ENCODE measurements at places on chromosomes 16 and 17.

- peak; percentile 10 for DNase-seq
Observed at GRCh38 chr17:75271955-75272847, 1.2 kb upstream of the MIF4GD start.

- no peak for DNase-seq
Observed at GRCh38 chr16:55480228-55480655, 1.2 kb downstream of the MMP2 start.

GRCh38 chr16:82535262-82535661 lies 91.5 kb upstream of the CDH13 start:
- DNase-seq = no peak

GRCh38 chr17:47934856-47935255 lies 6.5 kb upstream of the PNPO start:
- DNase-seq = no peak

- DNase-seq = no peak
Observed at GRCh38 chr16:14003074-14003570, 68.0 kb upstream of the MRTFB start.

GRCh38 chr16:62249069-62249468 lies 212.8 kb upstream of the CDH8 start:
- DNase-seq = no peak

- DNase-seq = no peak
Observed at GRCh38 chr17:42647778-42648177, 11.3 kb upstream of the TUBG2 start.

- DNase-seq = no peak
Observed at GRCh38 chr16:333406-334094, 19.0 kb downstream of the AXIN1 start.

GRCh38 chr16:69250081-69250480 lies 61.1 kb upstream of the VPS4A start:
- no peak for DNase-seq

DNA sequence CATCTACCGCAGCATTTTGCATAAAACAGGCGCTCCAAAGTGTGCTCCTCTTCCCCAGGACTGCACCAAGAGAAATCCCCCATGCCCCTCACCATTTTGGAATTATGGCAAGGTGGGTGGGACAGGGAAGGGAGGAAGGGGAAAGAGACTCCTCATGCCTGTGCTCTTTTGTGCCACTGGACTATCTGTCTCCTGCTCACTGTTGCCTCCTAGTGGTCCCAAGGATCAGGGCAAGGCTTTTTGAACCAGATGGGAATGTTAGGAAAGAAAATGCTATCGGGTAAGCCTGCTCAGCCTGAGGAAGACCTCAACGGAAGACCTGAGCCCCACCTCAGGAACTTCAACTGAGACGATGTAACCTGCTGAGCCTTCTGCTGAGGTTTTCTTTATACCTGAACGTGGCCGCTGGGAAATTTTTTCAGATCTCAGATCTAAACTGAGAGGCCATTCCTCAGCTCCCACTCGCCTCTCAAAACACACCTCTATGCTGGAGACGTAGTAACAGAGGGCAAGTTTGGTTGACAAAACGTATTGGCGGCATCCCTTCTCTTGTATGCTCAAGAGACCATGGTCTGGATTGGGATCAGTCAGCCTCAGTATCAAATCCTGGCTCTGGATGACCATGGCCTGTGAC lies 58.3 kb downstream of the SPACA3 start:
- peak; percentile 23 for DNase-seq

DNA sequence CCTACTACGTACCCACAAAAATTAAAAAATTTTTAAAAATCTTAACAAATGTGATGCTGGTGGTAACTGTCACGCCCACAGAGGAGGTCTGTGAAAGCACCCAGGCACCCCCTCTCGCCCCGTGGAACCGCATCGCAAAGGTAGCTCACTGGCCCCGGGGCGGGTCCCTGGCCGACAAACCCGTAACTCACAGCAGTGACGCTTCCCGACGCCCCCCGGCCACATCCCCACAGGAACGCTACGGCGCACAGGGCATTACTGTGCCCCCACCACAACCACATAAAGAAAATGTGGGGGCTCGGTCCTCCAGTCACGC lies 366 bp downstream of the ANKS3 start:
- DNase-seq = no peak

- DNase-seq = no peak
Observed at GRCh38 chr16:24568392-24568791, 29.0 kb downstream of the RBBP6 start.

GRCh38 chr17:48981927-48982539 lies 13.6 kb upstream of the GIP start:
- no peak for DNase-seq

- DNase-seq = no peak
Observed at GRCh38 chr16:87881324-87882200, 12.3 kb upstream of the SLC7A5 start.

DNA sequence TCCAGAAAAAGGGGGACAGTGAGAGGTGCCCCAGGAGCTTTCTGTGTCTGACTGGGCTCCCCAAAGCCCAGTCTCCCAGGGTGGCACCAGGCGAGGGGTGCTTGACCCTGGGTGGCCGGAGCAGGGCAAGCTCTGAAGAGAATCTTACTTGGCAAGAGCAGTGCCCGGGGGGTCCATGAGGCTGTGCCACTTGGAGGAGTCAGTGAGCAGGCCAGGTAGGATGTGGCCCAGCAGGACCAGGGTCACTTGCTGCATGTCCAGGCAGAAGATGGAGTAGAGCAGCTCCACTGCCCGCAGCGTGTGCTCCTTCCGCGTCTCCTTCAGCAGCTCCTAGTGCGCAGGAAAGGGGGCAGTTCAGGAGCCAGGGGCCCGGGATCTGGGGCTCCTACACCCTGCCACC lies 7.3 kb downstream of the CSF3 start:
- no peak for DNase-seq

GRCh38 chr17:2138761-2139160 lies 83.9 kb downstream of the HIC1 start:
- no peak for DNase-seq

- DNase-seq = no peak
Observed at GRCh38 chr17:76473541-76473985, 6.2 kb downstream of the AANAT start.

- peak; percentile 53 for DNase-seq
Observed at GRCh38 chr17:2792366-2793169, 3.7 kb upstream of the RAP1GAP2 start.

DNA sequence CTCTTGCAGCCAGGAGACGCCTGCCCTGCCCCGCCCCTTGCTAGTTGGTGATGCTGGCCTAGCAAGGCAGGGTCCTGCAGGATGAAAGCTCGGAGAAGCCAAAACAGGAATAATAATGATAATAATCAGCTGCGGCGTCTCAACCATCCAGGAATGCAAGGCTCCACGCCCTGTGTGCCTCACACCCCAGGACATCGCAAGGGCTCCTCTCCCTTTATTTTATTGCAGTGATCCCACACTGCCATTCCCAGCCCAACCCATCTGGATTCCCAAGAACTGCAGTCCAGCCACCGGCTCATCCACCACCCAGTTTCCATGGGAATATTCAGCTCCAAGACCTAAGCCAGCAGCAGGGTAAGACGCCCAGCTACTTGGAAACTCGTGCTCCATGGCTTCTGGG lies 21.0 kb upstream of the ZNF652 start:
- DNase-seq = no peak

DNA sequence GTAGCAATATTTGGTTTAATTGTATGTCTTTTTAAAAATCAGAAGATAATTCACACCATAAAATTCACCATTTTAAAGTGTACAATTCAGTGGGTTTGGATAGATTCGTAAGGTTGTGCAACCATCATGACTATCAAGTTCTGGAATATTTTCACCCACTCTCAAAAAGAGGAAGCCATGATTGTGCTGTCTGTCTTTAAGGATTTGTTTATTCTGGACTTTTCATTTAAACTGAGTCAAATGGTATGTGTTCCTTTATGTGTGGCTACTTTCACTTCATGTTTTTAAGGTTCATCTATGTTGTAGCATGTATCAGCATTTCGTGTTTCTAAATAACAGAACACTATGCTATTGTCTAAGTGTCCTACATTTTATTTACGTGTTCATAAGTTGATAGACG lies 68.1 kb upstream of the CPHXL start:
- DNase-seq = no peak

GRCh38 chr17:14301279-14302090 lies 604 bp downstream of the HS3ST3B1 start:
- DNase-seq = no peak

DNA sequence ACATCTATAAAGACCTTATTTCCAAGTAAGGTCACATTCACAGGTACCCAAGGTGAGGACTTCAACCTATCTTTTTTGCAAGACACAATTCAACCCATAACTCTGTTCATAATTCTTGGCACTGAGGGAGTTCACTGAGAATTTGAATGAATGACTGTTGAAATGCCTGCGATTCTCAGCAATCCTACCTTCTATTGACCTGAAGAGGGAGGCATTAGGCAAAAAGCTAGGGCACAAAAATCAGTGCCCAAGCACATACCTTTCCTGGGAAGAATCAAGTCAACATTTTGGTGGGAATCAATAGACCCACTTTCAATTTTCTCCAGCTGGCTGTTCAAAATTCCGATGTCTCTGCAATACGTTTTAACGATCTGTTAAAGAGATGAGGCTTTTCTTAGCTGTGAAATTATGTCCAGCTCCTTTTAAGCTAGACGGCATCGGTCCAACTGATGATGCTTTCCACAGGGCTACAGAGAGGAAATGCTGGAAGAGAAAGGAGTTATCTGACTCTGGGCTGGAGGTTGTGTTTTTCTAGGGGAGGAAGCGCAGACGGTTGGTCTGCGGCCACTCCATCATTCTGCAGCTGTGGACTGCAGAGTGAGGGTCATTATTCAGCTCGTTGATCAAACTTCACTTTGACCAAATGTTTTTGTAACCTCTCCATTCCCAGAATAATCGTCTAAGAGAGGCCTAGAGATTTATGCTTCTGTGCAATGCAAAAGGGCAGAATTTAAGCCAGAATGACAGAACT lies 25.2 kb downstream of the BCO1 start:
- no peak for DNase-seq

DNA sequence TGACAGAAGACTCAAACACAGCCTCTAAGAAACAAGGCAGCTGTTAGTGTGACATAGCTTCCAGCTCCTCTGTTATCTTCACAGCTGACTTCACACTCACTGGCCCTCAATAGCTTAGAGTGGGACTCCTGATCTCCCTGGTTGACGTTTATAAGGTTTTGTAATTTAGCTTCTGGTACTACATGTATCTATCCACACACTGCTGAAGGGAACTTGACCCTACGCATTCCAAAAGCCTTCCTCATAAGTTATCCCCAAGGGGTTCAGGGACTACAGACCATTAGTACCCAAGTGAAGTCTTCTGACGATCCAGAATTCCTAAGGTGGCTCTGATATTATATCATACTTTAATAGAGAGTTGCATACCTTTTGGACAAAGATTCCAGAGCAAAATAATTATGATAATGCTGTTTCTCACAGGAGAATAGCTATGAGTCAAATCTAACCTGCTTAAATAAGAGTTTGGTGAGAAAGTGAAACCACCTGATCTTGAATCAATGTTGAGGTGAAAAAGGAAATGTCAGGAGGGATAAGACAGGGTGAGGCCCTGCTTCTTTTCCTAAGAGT lies 14.5 kb downstream of the ACACA start:
- no peak for DNase-seq
